ENCODE measurements at places on chromosomes 12 and 14.

- DNase-seq: no peak
Observed at GRCh38 chr12:87960566-87960965, 68.6 kb downstream of the C12orf50 start.

GRCh38 chr12:132276827-132277373, 52.5 kb downstream of the GALNT9 start:
- no peak for DNase-seq

GRCh38 chr14:61861320-61861865, 99.2 kb downstream of the SNAPC1 start:
- no peak for DNase-seq

- DNase-seq: no peak
Observed at GRCh38 chr14:71021347-71022011, 114.2 kb downstream of the PCNX1 start.

DNA sequence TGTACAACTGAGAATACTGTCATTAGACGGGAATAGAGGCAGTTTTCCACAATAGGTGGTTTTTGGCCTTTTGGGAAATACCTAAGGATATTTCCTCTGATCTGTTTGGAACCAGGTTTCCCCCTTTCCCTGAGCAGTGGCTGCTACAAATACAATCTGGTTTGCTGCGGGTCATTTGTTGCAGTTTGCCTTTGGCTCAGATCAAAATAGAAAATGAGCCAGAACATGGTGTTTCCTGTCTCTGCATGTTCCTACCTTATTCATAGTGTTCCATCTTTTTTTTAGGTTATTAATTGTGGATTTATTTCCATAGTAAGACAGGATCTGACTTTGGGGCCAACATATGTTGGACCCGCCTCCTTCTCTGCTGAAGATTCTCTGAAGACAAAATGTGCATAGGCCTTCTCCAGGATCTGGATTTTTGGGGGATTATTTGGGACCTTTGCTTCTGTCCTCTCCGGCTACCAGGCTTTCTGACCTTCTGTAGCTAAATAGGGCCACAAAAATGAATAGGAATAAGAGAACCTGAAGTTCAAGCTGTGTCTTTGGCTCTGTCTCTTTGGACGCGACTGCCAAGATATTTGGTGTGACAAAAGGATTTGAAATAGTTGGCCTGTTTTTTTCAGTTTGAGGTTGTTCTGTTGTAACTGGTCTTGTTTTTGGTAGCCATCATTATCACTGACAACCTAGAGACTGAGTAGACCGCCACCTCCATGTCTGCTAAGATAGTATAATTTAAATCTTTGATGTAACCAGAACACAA, 146.9 kb downstream of the PRKCH start:
- no peak for DNase-seq

DNA sequence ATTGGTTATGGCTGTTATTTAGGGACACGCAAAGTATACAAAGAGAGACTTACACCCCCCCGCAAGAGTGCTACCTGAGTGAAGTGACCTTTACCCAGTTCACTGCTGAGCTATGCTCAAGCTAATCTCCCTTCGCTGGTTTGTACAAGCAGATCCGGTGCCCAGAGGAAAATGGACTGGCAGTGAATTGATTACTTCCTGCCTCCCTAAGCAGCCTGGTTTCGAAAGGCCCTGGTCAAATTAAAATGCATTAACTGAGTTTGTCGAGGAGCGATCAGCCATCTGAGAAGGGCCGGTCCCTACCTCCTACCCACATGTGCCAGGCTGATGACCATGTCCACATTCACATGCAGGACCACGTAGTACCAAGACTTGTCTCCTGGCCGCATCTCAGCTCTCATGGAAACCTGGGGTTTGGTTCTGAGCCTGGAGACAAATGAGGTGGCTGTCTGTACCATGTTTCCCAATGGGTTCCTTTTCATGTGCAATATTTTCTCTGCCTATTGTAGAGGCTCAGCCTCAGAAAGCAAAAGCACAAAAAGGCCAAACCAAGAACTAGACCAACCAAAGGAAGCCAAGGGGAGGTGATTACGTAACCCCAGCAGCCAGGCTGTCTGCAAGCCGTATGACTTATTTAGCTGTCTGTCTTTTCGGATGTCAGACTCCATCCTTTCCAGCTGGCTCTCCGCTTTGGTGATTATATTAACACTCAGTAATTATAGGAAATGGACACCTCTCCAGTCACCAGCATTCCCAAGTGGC, 284.7 kb upstream of the PWP1 start:
- no peak for DNase-seq

GRCh38 chr12:71797531-71797930, 42.0 kb upstream of the TBC1D15 start:
- DNase-seq: no peak

- DNase-seq: no peak
Observed at GRCh38 chr14:104795781-104796686, 486 bp upstream of the AKT1 start.

GRCh38 chr12:53938326-53939140, at the start of gene HOXC13:
HOXC13 (plus strand) TSS chr12:53938831; CDS start chr12:53938907, 76 bp downstream.
- DNase-seq: no peak

DNA sequence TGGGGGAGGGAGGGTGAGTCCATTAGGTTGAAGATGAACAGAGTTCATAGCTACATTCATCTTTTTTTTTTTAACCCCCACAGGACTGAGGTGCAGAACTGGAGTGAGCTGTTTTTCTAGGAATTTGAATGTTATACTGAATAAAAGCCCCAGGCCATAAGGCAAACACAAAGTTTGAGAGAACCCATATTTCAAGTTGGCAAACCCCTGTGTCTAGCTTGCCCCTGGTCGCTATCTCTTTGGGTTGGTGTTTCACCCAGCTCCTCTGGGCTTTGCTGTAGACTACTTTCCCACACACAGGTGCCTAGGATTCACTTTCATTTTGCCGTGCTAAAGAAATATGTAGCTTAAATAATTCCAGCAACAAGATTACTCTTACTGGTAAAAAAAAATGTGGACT, 5.2 kb upstream of the LMO3 start:
- no peak for DNase-seq

- DNase-seq: no peak
Observed at GRCh38 chr12:112686373-112686772, 105.2 kb upstream of the RPH3A start.

DNA sequence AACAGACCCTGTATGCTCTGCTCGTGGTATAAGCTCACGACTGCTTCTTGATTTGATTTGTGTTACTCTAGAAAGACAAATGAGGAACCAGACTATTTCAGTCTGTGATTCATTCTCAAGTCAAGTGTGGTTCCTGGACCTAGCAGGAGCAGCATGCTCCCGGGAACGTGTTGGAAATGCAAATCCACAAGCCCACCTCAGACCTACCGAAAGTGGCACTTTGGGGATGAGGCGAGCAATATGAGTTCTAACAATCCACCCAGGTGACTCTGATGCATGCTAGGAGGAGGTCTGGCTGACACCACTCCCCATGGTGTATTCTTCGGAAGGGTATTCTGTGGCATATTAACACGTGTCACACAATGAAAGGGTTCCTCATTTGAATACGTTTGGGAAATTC, 59.5 kb upstream of the TMX1 start:
- no peak for DNase-seq

GRCh38 chr12:38161123-38162000, 155.2 kb upstream of the ALG10B start:
- no peak for DNase-seq

DNA sequence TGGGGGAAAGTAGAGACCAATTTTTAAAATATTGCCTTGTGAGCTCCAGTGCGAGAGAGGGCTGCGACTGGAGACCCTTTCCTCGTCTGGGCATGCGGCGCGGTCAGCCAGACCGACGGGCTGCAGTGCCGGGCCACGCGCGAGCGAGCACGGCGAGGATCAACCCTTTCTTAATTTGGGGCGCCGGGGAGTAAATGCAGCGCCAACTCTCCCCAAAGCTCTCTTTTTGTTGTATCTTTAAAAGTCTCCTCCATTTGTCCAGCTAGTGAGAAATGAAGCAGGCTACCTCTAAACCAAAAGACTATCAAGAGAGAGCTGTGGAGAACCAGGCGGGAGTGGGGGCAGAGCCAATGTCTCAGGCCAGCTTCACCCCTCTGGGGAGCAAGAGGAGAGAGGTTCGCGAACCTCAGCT, 1.4 kb downstream of the SIX1 start:
- DNase-seq: no peak

- DNase-seq: no peak
Observed at GRCh38 chr14:92654239-92654901, 94.1 kb downstream of the LGMN start.

GRCh38 chr14:20769421-20769820, 1.2 kb downstream of the EDDM3B start:
- no peak for DNase-seq

GRCh38 chr12:83092129-83092528, 405.4 kb downstream of the TMTC2 start:
- no peak for DNase-seq

DNA sequence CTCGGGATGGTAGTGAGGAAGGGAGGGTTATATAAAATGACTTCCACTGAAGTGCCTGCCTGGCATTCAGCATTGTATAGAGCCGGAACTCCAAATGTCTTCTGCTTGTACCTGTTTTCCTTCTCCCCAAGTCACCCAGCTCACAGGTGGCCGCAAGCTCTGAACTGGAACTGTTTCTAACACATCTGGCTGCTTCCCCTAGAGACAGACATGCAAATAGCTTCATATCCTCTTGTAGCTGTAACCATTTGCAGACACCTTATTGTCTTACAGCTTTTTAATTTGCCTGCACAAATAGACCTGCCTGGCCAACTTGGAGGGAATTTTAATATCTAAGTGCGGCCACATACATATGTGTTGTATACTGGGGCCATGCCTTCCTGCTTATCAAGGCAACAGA, 126.0 kb downstream of the CHST11 start:
- no peak for DNase-seq

DNA sequence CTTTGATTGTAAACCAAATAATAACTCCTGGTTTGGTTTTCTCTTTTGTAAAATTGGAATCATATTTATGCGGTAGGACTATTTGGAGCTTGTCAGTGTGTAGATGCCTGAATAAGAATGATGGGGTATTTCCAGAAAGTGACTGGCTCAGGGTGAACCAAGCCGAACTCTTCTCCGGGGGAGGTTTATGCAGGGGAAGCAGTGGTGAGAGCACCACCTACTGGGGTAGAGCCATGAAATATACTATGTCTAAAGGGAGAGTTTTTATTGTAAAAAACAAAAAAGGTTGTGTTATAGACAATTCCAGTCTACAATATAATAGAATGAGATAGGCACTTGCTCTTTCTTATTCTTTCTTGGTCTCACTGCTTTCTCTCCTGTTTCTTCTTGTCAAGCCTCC, 222.9 kb upstream of the SLC16A7 start:
- peak; percentile 31 for DNase-seq

DNA sequence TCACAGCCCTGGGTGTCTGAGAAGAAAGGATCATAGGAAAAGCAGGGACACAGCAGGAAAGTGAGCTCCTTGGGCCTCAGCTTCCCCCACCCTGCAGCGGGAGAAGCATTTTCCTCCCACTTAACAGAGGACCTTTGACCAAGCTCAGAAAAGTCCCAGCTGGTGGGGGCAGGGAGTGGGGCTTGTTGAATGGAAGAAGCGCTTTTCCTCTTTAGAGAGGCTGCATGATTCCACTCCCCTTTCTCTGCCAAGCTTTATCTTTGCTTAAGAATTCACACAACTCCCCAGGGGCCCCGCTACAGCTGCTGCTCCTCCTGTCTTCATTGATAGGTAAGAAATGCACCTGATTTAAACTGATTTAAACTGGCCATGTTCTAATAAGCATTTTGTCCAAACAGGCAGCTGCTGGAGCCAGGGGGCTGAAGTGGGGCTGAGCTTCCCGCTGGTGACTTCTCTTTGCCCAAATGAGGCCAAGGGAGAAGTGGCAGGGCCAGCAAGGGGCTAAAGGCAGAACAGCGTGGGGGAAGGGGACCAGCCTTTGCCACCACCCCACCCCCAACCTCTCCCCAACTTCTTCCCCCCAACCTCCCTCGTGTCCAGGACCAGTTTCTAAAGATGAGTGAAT, 1.7 kb upstream of the PAPLN start:
- DNase-seq: no peak

DNA sequence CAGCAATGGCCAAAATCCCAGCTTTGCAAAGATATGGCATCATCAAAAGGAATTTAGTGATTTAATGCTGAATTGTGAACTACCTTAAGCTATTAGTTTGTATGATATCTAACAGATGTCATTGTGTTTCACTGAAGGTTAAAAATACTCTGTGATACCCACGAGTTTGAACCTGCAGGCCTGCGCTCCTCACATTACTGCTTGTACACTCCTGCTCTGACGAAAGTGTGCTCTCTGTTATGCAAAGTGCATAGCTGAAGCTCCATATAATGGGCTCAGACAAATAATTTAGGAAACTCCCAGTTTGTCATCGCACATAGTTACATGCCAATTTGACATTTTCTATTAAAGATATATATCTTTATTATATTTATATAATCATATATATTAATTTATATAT, 52.2 kb downstream of the SPPL3 start:
- no peak for DNase-seq
